Activated naive CD4-positive, alpha-beta T cell treated with Interleukin-2 at 50 U/mL for 16 hours (primary cell): ENCODE measurements at places on chromosomes 1 and 21.

GRCh38 chr1:4674676-4675075, 20.3 kb downstream of the AJAP1 start:
- DNase-seq, result no peak

- no peak for DNase-seq
Measured at GRCh38 chr21:44923480-44924084, 2.9 kb upstream of the ITGB2 start.

GRCh38 chr1:216194721-216195120, 228.5 kb downstream of the USH2A start:
- DNase-seq, result no peak

- no peak for DNase-seq
Measured at GRCh38 chr1:93080179-93080823, 1.2 kb downstream of the MTF2 start.

- DNase-seq, result no peak
Measured at GRCh38 chr1:245790441-245790840, 635.7 kb downstream of the KIF26B start.

GRCh38 chr1:47213230-47213963, 18.6 kb downstream of the TAL1 start:
- DNase-seq, result no peak

GRCh38 chr1:17059391-17060305, 5.8 kb upstream of the SDHB start:
- DNase-seq, result peak; percentile 19

DNA sequence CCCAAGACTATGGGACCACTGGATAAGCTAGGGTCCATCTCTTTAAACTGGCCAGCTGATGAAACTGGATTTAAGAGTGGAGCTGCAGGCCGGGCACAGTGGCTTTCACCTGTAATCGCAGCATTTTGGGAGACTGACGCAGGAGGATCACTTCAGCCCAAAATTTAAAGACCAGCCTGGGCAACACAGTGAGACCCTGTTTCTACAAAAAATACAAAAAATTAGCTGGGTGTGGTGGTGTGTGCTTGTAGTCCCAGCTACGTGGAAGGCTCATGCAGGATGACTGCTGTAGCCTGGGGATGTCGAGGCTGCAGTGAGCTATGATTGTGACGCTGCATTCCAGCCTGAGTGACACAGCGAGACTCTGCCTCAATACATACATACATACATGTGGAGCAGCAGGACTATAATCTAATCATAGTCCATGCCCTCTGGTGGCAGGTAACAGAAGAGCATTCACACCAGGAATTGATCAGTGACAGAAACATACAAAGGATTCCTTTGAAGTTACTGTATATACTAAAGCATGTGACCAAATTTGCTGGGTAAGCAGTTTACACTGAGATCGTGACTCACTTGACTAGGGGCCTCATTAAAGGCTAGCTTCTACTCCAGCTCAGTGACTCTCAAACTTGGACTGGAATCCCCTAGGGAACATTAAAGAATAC, 101.5 kb upstream of the SLFNL1 start:
- peak; percentile 3 for DNase-seq

- no peak for DNase-seq
Measured at GRCh38 chr1:100360790-100361510, 8.6 kb downstream of the CDC14A start.

DNA sequence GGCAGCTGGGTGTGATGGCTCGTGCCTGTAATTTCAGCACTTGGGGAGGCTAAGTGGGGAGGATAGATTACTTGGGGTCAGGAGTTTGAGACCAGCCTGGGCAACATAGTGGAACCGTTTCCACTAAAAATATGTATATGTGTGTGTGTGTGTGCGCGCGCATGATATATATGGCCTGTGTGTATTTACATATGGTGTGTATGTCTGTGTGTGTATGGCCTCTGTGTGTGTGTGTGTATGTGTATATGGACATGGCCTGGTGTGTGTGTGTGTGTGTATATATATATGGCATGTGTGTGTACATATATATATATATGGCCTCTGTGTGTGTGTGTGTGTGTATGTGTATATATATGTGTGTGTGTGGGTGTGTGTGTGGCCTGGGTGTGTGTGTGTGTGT, 16.0 kb upstream of the SLC2A7 start:
- no peak for DNase-seq

GRCh38 chr1:214983126-214983869, 99.2 kb upstream of the KCNK2 start:
- no peak for DNase-seq

DNA sequence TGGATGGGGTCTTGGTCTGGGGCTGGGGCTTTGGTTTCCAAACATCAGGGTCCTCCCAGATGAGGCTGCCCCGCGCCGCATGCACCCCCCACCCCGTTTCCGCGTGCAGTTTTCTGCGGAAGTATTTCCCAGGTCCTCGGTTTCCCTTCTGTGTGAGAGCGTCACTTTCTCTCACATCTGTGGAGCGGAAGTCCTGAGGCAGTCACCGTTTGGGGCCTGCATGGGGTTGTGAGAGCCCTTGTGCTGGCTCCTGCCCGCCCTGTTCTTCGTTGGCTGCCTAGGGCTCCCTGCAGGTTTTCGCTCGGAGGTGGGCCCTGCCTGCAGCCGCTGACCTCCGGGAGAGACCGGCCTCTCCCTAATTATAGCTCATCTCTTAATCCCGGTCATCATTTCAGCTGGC, 88.0 kb downstream of the GALNT2 start:
- no peak for DNase-seq

GRCh38 chr1:188888386-188888785, 1589.3 kb downstream of the BRINP3 start:
- no peak for DNase-seq

- no peak for DNase-seq
Measured at GRCh38 chr1:32715901-32716311, 13.3 kb upstream of the SYNC start.

DNA sequence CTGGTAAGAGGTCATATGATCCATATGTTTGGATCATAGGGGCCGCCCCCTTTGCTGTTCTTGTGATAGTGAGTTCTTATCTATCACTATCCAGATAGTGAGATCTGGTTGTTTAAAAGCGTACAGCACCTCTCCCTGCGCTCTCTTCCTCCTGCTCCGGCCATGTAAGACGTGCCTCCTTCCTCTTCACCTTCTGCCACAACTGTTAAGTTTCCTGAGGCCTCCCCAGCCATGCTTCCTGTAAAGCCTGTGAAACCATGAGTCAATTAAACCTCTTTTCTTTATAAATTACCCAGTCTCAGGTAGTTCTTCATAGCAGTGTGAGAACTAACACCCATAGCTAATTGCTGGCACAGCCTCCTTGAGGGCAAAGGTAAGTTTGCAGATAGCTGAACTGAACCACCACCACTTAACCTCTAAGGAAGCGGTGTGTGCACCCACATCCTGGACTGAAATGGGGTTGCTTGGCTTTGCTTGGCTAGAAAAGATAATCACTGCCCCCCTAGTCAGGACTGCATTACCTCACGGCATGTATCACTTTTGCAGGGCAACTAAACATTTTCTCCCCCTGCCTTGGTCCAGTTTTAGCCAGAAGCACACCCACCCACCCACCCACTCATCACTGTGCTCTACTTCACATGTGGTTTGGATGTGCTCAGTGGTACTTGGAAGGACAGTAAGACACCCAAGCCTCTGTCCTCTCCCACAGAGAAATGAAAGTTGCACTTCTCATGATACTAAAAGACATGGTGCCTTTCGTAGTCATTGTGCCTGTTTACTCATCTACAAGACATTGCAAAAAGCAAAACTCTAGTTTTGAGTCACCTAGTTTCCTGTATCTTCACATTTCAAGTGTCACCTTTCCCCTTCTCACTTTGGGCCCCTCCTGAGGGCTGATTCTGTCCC, 23.1 kb upstream of the PTAFR start:
- peak; percentile 64 for DNase-seq

GRCh38 chr1:180988253-180988752, 34.4 kb downstream of the STX6 start:
- no peak for DNase-seq

GRCh38 chr1:112048421-112048820, 59.0 kb upstream of the KCND3 start:
- no peak for DNase-seq

DNA sequence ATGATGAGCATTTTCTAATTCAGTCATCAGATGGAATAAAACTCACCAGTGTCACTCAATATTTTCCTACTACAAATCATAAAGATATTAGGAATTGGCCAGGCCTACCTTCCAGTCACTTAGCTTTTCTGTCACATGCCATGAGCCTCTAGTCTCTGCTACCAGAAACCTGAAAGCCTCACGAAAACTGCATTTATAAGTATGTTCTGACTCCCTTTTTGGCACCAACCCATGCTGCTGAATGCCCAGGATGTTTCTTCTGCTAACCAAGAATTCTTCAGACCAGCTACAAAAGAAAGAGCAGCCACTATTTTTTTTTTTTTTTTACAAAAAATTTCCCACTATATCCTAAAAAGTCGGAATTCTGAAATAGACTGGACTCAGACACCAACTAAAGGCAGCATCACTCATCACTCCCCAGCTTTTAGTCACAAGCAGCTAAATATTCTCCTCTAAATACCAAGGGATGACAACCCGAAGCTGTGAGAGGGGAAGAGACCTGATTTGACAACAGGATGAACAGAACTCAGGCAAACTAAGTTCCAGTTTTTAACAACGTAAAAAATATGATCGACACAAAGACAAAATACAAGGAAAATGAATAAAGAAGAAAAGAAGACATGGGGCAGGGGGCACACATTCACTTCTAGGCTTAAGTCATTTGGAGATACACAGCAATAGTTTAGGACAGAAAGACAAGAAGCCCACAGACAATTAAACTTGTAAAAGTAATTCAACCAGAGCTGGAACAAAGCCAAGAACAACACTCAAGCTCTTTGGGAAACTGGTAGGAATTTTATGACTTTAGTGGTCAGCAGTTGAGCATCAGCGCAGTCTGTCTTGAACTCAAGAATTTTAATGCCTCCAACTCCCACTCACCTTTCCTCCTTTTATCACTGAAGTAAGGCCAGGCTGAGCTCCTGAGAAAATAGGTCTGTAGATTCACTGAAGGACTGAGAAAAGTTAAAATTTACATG, 1.7 kb downstream of the DCAF8 start:
- no peak for DNase-seq

DNA sequence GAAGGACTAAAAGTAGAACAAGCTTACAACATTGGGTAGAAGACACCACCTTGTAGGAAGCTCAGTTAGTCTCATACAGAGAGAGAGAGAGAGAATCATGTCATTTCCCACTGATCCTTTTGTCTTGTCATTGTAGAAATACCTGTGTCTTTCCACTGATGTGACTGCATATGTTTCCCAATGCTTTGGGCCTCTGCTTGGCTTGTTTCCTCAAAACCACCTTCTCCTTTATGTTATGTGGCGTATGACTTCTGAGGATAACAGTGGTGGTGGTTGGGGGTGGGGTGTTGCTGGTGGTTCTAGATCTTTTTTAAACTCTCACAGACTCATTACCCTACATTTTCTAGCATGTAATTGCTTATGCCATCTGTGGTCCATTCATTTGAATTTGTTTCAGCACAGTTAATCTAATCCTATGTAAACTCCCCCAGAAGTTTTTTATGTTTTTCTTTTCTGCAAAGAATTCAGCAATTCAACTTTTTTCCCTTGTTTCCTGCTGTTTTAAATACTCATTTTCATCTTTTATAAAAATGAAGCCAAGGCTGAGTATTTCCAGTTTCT, 9.3 kb downstream of the RGL1 start:
- no peak for DNase-seq

DNA sequence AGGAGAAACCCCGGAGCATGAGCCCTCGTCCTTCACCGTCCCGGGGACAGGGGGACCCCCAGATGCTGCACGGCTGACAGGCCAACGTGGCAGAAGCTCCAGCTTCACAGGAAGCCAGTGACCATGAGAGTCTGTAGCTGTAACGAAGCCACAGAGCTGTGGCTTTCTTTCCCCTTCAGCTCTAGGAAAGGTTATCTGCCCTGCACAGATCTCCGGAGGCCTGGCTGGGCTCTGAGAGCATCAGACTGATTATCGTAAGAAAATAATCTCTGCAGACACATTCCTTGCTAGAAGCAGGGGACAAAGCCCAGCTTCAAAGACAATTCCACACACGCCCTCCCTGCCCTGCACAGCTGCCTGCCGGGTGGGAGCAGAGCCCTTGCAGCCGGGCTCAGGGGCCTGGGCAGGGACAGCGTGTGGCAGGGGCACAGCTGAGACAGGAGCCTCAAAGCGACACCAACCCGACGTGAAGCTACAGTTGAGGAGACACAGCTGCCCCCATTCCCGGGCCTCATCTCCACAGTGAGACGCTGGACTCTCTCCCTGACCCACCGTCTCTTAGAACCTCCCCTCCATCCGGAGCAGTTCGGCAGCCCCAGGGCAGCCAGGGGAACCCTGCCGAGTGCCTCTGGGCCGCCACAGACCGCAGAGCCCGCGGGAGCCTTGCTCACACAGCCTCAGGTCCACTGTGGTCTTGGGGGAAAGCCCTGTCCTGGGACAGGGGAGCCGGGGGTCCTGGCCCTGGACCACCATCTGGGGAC, 30.6 kb downstream of the POFUT2 start:
- no peak for DNase-seq

DNA sequence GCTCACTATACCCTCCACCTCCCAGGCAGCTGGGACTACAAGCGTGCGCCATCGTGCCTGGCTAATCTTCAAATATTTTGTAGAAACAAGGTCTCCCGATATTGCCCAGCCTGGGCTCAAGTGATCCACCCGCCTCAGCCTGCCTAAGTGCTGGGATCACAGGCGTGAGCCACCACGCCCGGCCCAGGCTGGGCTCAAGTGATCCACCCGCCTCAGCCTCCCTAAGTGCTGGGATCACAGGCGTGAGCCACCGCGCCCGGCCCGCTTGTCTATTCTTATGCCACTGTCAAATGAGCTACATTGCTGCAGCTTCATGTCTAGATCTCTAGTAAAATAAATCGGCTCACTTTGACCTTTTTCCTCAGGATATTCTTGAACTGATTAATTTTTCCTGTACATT, 107.7 kb upstream of the COL6A1 start:
- no peak for DNase-seq

DNA sequence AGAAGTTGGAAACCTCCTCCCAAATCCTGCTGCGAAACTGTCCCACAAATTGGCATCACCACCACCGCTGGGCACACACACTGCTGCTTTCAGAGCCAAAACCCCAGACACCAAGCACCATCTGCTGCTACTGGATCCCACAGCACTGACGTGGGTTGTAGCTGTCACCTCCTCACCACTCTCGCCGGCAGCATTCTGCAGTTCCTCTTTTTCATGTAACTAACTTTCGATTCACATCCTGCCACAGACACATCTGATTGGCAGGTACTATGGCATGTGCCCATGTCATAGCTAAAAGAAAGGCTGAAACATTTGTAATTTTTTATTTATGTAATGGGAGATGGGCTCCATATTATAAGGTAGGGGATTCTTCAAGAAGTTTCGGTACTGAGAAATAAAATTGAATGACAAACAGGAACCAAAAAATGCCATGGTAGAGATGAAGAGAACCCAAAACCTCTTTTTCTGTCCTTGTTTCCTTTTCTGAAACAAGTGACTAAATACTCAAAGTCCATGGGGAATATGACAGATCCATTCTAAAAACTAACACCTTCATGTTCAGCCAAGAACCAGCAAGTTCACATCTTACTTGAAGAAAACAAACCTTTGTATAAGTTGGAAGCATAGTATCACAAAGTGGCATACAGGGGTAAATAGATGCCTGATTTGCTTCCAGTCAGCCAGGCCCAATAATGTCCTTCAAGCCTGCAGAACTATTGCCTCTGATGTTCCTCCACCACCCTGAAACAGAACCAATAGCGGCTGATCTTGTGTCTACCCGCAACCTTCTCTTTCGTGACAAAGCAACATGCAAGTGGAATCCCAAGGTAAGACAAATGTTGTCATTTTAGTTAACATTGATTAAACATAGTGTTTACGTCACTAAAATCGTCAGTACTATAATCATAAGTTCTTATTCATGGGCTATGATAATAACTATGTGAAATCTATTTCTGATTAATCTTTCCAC, 26.6 kb upstream of the RGS13 start:
- DNase-seq, result peak; percentile 46
